ENCODE measurements at places on chromosomes 6 and 20.

- no peak for DNase-seq
Observed at GRCh38 chr6:125985522-125985921, 818 bp upstream of the TRMT11 start.

DNA sequence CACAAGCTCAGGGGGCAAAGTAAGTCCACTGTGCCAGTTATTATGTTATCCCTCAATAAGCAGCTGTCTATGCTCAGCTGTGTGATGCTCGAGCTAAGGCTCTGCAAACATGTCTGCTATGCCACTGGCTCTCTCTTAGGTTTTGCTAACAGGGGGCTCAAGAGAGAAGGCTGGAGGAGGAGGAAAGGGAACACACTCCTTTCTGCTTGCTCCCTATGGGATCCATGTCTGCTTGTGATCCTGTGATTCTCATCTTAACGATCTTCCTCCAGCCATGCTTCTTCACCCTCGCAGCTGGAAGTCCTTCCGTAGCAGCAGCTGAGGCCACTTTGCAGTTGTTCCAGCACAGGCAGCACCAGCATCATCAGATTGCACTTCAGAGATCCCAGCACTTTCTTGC lies 37.0 kb upstream of the IGF2R start:
- no peak for DNase-seq

GRCh38 chr6:163945808-163946207 lies 531.3 kb downstream of the QKI start:
- no peak for DNase-seq

- no peak for DNase-seq
Observed at GRCh38 chr6:170166511-170167122, 124.3 kb downstream of the DLL1 start.

GRCh38 chr6:47679322-47679906 lies 19.0 kb upstream of the ADGRF4 start:
- no peak for DNase-seq

DNA sequence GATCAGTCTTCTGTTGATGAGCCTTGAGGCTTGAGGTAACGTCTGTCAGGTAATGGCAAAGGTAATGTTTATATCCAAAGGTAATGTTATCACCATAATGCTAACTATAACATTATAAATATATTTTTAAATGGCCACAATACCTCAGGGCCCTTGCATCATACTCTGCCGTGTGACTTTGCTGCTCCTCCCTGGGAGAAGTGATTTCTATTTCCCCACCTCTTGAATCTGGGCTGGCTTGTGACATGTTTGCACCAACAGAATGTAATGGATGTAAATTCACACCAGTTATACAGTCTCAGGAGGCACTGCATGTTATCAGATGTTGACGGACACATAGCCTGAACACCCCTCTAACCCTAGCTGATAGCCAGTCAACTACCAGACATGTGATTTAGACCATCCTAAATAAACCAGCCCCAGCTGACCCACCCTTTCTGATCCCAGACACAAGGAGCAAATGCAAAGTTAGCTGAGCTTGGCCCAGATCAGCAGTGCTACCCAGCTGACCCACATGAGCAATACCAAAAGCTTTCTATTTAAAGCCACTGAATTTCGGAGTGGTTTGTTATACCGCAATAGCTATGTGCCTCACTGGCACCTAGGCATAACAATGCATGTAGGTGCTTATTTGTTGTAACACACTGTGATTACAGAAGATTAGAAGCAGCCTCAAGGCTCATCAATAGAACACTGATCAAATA lies 93.8 kb upstream of the SIRPA start:
- no peak for DNase-seq

DNA sequence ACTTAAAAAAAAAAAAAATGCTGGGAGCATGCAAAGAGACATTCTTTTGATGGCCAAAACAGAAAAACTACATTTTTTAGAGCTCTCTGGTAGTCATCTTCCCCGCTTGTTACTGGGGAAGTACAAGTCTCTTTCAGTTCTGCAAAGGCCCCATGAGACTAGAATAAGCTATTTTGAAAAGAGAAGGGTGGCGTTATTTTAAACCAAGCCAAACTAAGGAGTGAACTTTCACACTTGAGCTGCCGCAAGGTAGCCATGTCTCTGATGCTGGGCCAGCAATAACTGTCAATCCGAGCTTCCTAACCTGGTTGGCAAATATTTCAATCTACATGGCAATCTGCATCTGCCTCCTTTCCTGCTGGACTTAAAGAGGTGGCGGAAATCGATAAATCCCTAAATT lies 96.7 kb downstream of the L3MBTL3 start:
- DNase-seq = no peak

- no peak for DNase-seq
Observed at GRCh38 chr6:79808921-79809320, 138.4 kb downstream of the ELOVL4 start.

GRCh38 chr6:140252099-140252498 lies 877.7 kb upstream of the CITED2 start:
- no peak for DNase-seq

DNA sequence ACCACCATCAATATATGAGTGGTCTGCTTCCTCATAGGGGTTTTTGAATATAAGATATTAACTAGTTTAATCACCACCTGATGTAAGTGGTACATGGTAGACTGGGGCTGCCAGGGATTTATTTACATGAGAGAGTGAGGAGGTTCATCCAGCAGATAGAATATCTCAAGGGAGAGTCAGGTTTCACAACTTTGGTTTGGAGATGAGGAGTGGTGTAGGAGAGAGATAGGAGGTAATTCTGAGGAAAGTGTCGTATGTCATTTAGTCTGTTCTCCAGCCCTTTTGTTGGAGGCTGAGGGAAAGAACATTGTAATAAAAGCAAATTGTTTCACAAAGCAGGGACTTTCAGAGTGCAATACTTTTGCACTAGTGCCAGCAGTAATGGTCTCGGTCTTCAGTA lies 16.8 kb downstream of the L3MBTL3 start:
- DNase-seq = no peak

GRCh38 chr20:38805958-38806854 lies 709 bp downstream of the PPP1R16B start:
- peak; percentile 15 for DNase-seq

- DNase-seq = no peak
Observed at GRCh38 chr6:165746331-165746730, 83.3 kb upstream of the PDE10A start.

- no peak for DNase-seq
Observed at GRCh38 chr20:59772931-59773913, 160.2 kb downstream of the SYCP2 start.

DNA sequence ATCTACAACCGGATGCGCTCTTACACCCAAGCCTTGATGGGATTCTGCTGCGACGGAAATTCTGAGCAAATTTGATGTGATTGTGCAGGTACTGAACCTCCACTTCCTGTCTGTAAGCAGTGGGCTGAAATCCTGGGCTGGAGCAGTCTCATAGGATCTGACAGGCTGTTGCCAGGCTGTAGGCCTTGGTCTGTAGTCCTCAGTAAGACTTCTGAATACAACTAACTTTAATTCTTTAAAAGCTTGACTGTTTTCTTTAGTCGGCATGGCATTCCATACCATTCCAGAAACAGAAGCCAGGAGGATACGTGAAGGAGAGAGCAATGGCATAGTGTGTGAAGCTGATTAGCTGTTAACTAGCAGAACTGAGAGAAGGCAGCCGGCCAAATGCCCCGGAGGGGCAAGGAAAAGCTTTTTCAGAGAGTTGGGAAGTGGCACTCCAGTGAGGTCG lies 68.3 kb downstream of the ADTRP start:
- DNase-seq = peak; percentile 7

DNA sequence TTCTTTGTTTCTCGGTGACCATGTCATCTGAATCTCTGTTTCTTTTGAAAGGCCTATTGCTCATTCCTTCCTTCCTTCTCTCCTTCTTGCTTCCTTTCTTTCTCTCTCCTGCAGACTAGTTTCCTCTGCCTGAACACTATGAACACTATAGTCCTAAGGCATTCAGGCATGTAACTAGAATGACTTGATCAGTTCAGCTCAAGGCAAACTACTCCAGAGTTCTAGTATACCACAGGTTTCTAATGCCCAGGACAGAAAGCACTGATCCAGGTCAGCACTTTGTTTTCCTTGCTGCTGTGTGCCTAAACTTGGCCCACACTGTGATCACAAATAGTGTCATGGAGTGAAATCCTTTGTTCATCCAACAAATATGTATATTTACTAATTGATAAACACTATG lies 324.1 kb upstream of the GJE1 start:
- no peak for DNase-seq

GRCh38 chr6:33194431-33194979 lies 2.2 kb upstream of the COL11A2 start:
- no peak for DNase-seq

- DNase-seq = no peak
Observed at GRCh38 chr6:71383901-71384489, 95.4 kb downstream of the OGFRL1 start.

DNA sequence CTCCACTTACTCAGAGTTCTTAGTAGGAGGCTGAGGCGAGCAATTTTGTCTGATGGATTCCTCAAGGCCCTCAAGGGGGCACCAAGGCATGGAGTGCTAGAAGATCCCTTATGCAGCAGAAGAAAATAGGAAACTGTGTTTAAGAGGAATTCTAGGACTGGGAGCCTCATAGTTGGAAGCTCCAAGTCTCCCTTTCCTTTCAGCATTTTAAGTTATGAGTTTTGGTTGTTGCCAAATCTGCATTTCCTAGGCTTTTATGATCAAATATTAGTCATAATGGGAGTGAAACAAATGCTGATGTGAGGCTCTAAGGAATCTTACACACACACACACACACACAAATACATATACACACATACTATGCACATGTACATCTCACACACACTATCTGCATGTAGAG lies 714.0 kb downstream of the UTRN start:
- DNase-seq = no peak

DNA sequence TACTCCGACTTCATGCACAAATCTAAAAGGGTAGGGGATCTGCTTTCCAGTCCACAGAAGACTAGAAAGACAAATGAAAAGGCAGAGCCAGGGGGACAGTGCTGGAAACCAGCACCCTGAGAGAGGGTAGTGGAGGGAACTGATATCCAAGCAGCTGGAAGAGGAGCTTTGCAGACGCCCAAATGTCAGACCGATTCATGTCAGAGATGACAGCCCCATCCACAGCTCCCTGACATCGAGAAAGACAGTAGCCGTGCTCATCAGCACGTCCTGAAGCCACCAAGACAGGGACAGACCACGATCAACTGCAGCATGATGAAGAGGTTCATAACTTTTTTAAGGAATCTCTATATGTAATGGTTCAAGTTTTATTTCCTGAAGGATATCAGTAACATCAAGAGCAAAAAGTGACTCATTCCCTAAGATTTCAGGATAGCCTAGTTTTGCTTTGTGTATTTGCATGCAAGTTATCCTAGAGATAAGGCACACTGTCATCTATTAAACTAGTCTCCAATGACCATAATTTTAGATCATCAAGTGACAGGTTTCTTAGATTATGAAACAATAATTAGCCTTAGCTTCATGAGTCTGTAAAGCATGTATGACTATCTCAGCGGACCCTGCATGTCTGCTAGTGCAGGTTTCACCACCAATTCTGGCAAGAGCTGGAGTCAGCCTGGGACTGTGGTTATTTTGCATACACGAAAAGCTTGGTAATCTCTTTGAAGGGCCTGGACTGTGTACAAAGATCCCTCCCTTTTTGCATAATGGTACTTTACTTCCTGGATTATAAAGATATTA lies 43.0 kb downstream of the PRDM1 start:
- DNase-seq = no peak

DNA sequence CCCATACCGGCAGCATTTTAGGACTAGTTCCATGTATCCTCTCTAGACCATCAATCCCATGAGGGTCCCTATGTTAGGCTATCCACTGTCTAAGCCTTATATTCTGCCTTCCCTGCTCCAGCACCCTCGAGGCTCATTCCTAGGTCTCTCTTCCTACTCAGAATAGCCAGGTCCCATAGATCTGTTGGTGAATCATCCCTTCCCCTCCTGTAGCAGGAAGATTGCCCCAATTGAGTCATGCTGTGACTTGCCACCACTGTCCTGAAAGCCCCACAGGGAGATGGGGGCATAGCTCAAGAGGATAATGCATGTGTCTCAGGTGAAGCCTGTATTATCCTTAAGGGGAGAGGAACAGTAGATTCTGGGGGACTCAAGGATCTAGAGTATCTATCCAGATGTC lies 143.1 kb upstream of the MOCS1 start:
- DNase-seq = no peak

- DNase-seq = no peak
Observed at GRCh38 chr6:1993042-1993441, 252.4 kb downstream of the GMDS start.

DNA sequence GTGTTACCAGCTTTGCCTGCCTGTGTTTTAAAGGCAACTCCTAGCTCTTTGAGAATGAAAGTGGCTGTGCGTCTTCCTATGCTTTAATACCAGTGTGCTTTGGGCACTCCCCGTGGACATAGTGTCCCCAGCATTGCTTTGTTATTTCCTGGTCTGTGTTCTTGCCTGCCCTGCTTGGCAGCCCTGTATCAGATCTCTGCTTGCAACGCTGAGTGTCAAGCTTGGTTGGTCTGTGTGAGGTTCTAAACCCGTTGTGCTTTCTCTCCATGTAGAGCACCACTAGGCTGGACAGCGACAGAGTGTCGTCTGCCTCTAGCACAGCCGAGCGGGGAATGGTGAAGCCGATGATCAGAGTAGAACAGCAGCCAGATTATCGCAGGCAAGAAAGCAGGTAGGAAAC lies 80.2 kb downstream of the AFDN start:
- DNase-seq = no peak

GRCh38 chr20:63891061-63892002 lies 3.6 kb upstream of the DNAJC5 start:
- no peak for DNase-seq

GRCh38 chr6:135722190-135722589 lies 129.3 kb upstream of the PDE7B start:
- DNase-seq = no peak

DNA sequence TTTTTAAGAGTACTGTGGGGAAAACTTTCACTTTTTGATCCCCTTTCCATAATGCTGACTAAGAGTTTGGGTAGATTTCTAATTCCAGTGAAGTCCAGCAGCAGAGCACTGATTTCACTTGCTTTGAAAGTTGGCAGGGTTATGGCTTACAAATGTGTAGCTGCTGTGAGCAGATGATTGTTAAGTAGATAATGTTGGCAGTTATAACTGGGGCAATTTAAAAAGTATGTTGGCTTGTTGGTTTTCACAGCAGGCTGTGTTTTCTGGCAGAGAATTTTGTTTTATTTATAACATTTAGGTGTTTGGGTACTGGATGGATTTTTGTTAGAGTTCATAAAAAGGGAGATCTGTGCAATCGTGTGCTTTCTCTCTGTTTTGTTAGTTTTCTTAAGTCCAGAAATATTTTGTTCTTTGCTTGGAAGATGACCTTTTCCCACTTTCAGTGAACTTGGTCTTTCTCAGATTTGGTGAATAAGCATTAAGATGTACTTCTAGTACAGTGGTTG lies 31.4 kb downstream of the AFDN start:
- DNase-seq = no peak

GRCh38 chr20:37803438-37804307 lies 99.3 kb upstream of the VSTM2L start:
- DNase-seq = no peak
